ENCODE measurements at places on chromosomes 5 and 9. TPM values are rescaled to one million over a fixed set of nuclear protein-coding genes. Genes with fewer than 3 reads are reported as not detected.

DNA sequence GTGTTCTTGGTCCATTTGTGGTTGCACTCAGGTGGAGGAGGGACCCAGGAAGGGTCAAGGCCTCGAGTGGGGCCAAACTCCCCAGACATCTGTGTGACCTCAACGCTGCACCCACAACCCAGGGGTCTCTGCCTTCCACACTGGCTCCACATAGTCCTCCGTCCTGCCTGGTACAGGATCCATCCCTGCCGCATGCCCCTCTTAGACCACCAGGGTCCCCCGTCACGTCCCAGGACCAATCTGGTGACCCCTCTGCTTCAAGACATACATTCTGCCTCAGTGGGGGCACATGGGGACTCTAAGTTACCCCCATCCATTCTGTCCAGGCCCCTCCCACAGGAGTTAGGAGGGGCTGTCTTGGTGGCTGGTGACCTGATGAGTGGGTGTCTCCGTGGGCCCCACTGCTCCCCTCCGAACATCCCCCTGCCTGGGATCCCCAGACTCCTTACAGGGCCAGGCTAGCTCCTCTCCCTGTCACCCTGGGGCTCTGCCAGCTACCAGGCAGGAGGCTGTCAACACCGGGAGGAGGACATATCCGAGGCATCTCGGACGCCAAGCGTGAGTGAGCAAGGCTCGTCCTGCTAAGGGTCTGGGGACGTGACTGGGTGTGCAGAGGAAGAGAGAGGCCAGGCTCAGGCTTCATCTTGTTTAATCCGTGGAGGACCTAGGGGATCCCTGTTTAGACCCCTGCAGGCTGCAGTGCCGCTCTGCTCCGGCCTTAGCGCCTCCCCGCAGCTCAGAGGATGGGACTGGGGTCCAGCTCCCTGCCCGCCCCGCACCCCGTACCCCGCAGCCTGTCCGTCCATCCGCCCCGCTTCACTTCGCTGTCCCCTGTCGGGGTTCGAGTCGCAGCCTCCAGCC is 32.3 kb downstream of the TSPAN17 start:
- DNase-seq, result no peak

The GADD45G gene
- 0.20 TPM for total RNA-seq

The SV2C gene
- total RNA-seq, result not detected

DNA sequence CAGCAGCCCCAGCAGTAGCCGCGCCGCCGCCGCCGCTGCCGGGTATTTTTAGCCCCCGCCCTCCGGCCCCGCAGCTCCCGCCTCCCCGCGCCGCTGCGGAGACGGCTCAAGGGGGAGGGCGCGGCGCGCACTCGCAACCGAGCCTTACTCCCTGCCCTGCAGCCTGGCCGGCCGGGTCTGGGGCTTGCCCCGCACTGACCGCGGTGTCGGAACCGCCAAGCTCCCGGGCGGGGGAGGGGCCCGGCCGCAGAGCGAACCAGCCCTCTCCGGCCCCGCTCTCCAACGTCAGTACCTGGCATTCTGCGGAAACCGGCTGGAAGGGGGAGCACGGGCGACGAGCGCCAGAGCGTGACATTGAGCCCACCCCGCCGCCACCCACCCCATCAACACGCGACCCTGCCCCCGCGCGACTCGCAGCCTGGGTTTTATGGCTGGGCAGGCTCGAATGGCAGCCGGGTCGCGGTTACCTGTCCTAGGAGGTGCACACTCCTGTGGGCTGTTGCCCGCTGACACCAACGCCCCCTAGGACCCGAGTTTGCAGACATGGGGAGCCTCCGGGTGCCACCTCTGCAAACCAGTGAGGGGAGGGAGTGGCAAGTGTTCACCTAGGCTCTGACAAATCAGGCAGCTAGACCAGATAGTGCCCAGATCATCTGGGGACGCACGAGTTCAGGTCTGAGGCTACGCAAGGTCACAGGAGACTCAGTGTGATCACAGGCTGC is at the start of gene ACSL6:
ACSL6 (minus strand) TSS at position 37 of the 722 bp plus-strand sequence. CDS start 105 bp downstream, outside the sequence.
- DNase-seq, result no peak

DNA sequence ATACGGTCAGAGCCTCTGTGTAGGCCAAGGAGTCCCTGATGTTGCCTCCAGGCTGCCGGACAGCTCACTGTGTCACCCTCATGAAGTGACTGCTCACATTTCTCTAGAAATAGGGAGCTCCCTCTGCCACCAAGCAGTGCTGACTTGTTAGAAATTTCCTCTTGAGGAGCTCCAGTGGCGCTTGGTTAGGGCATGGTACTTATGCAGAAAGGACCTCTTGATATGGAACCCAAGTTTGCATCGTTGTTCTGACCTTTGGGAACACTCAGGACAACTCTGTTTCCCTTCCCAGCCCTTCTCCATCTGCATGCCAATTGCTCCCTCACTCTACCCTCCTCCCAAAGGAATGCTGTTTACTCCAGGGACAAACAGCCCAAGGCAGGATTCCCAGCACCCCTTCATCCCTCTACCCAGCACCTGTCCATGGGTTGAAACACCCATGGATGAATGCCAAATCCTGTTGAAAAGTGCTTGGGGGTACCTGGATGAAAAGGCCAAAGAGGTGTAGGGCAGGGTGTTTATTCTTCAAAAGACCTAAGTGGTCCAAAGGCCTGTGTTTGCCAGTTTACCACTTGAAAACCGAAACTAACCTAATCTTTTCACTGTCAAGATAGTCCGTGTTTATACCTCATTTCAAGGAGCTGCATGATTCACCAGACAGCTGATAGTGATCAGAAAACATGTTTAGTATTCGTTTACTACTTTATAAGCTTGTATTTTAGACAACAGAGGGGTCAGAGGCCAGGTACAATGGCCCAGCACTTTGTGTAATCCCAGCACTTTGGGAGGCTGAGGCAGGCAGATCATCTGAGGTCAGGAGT is 51.1 kb downstream of the KLF4 start:
- peak; percentile 32 for DNase-seq

DNA sequence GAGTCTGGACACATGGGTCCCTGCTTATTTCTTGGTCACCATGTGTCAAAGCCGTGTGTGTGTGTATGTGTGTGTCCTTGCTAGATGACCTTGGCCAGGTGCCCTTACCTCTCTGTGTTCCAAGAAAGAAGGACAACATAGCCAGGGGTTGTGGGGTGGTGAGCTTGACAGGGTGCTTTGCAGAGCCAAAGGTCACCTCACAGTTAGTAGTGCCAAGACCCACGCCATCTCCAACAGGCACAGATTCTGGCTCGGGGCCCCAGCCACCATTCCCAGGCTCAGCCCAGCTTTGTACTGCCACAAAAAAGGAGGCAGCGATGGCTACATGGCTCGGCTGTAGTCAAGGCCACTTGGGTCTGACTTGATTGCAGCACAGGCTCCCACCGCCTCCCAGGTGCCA is 39.5 kb downstream of the CXXC5 start:
- DNase-seq, result no peak

GRCh38 chr9:2128618-2129017 is 113.5 kb downstream of the SMARCA2 start:
- DNase-seq, result no peak
